NCI-H2171 (cell line): ENCODE measurements at places on chromosomes 3 and 15.

GRCh38 chr3:96836153-96836915 lies 21.9 kb downstream of the EPHA6 start:
- no peak for DNase-seq

- DNase-seq = no peak
Observed at GRCh38 chr3:197575362-197575761, 19.6 kb upstream of the BDH1 start.

DNA sequence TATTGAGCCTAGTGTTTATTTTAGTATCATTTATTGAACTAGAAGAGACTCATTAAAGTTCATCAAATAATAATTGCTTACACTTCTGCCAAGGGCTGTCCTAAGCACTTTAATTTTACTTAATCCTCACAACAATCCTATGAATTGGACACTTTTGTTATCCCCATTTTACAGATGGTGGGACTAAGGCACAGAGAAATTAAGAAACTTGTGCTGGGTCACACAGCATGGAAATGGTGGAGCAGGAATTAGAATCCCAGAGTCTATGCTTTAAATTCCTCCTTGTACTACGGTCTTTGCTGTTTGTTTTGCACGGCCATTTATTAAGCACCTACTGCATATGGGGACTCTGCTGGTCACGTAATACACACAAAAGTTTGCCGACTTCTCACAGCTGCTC lies 7.9 kb downstream of the ATP2B2 start:
- DNase-seq = no peak

GRCh38 chr15:91224755-91225380 lies 124.8 kb downstream of the SV2B start:
- DNase-seq = no peak

- no peak for DNase-seq
Observed at GRCh38 chr3:26668171-26668570, 45.6 kb downstream of the LRRC3B start.
